Cardiac fibroblast (primary cell): ENCODE measurements at places on chromosomes 2 and 18.

DNA sequence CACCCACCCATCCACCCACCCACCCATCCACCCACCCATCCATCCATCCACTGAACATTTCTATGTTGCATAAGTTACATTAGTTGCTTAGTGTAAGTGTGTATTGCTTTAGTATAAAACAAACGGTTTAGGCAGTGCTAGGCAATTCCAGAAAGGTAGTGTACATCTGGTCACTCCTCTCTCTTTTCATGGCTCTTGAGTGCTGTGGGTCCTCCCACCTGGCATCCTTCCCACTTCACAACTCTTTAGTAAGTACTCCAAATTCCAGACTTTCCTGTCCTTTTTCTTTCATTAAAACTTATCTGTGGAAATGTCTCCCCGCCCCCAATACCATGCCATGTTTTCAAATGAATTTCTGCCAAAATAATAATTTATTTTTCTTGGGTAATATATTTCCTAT, 122.5 kb downstream of the PLEKHM3 start:
- peak; percentile 53 for DNase-seq

- no peak for DNase-seq
These were observed 157.9 kb downstream of the LRRC30 start for GRCh38 chr18:7388741-7389140.

GRCh38 chr2:9030841-9031240, 27.4 kb upstream of the MBOAT2 start:
- DNase-seq, result peak; percentile 72

- DNase-seq, result no peak
These were observed 175.9 kb upstream of the KLHL29 start for GRCh38 chr2:23209059-23209458.

- DNase-seq, result no peak
These were observed 8.8 kb downstream of the NMUR1 start for GRCh38 chr2:231521443-231521842.

DNA sequence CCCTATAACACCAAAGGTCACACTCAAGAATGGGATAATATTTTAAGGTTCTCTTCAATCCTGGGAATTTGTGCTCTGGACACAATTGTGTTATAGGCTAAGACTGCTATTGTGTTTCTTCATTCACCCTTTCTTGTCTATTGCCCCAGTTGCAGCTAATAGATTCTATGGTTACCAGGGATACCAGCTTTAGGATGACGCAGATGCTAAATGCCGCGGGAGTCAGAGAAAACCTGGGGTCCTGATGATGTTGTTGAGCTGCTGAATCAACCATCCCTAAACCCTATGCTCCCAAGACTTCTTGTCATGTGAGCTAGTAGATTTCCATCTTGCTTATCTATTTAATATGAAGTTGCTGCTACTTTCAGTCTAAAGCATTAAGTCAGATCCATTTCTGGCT, 5.4 kb downstream of the CRYGD start:
- DNase-seq, result no peak

DNA sequence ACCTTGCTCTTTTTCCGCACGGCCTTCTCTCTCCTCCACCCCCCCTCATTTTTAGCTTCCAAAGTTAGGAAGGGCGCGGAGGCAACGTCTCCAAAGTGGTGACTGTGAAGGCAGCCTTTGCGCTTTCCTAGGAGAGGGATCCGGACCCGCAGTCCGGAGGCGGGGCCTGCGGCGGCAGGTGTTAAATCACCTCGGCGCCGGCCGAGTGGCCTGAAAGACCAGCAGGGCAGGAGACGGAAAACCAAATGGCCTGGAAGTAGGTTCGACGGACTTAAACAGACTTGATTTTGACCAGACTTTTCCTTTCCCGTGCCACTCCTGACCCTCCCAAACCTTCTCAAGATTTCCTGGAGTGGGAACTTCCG, 615 bp downstream of the GORASP2 start:
- DNase-seq, result peak; percentile 28

DNA sequence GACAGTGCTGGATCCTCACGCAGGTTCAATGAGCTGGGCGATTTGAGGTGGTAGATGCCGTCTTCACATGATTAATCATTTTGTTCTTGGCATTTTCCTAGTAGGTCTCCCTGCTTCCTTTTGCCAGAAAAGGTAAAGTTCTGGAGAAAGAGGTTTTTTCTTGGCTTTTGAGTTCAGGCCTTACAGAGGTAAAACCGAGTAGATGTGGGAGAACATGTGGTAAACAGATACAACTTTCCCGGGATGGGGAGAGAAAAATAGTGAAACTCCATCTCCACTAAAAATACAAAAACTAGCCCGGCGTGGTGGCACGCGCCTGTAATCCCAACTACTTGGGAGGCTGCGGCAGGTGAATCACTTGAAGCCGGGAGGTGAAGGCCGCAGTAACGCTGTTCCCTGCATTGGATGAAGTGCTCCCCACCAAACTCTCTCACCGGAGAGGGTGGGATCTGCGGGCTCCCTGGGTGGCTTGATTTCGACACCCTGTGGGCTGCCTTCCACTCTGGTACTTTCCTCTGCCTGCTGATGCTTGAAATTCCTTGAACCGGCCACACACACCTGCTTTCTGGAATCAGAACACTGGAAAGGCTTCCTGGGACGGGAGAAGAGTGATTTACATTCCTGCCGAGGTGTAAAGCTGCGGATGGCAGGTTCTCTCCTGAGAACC, 88.8 kb downstream of the ACTR3 start:
- no peak for DNase-seq

DNA sequence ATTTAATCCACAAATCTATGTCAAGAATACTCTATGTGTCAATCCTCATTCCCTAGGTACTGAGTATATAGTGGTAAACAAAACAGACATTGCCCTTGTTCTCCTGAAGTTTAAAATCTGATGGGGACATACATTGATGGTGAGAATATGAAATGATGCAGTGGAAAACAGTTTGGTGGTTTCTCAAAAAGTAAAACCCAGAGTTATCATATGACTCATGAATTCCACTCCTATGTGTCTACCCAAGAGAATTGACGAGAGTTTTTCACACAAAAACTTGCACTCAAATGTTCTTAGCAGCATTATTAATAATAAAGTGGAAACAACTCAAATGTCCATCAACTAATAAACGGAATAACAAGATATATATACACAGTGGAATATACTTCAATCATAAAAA, 586.7 kb downstream of the CCDC85A start:
- peak; percentile 27 for DNase-seq

- DNase-seq, result peak; percentile 22
These were observed 155.6 kb downstream of the TTC27 start for GRCh38 chr2:32783469-32783868.

GRCh38 chr2:173843526-173843925, 121.6 kb downstream of the SP3 start:
- no peak for DNase-seq

- peak; percentile 57 for DNase-seq
These were observed 43.7 kb downstream of the SMC6 start for GRCh38 chr2:17709897-17710296.

DNA sequence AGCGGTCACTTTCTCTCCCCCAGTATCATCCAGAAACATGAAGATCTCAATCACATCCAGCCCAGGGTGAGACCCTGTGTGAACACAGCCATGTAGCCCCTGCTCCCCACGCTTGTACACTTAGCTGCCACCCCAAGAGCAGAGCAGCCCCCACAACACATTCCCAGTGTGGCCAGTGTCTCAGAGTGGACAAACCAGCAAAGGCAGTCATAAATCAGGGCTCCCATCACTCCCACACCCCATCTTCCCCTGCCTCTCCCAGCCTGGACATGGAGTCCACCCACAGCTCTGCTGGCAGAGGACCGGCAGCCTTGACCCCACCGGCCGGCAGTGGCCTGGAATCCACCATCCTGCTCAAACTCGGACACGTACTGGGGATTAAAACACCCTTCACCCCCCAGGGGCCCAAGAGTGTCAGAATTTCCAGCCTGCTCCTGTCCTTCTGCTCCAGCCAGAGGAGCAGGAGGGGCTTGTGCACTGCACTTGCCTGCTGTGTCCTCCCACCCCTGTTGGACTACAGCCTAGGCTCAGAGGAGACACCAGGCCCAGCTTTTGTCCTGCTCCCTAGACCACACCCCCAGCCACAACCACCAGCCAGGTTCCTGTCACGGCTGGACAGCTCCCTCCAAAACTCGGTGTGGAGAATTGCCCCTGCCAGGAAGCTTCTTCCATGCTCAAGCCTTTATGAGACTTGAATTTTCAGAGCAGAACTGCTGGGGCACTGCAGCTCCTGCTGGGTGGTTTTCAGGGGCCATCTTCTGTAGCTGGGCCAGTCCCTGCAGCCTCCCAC, 206.1 kb downstream of the SMAD2 start:
- DNase-seq, result no peak

GRCh38 chr2:224946895-224947294, 95.4 kb downstream of the DOCK10 start:
- DNase-seq, result peak; percentile 93

DNA sequence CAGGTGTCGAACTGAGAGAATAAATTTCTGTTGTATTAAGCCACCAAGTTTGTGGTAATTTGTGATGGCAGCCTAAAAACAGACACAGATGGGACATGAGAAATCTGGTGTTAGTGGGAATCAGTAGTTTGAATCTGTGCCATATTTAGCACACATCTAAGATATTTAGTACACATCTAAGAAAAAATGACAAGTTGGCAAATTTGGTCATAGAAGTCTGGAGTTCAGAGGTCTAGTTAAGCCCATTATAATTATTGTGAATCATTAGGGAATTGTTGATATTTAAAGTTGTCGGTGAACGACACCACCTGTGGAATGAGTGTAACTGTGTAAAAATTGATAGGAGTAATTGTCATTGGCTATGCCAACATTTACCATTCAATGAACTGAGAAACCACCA, 1138.8 kb upstream of the TMEFF2 start:
- no peak for DNase-seq

DNA sequence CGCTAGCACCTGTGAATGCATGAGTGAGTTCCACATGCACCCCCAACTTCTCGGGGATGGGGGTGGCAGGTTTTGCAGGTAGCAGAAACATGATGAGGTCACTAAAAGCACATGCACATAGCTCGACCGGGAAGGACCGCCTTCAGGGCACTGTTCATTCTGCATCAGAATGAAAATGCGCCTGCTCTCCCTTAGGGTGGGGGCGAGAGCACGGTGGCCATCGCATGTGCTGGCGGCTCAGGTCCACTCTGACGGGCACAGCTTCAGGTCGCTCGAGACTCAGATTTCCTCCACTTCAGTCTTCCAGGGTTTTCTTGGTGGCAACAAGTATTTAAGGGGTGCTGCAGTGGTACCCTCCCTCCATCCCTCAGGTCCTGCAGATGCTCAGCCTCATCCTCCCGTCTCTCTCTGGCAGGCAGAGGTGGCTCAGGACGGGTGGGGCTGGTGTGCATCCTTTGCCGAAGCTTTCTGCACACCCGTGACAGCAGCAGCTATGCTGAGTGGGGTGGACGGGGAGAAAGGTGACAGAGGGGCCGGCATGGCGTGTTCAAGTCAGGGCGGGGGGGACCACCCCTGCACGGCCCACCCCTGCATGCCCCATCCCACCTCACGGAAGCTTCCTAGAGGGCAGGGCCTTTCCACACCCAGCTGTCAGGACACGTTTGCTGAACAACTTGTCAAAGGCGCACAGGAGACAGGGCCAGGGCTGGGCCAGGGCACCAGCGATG, 14.8 kb downstream of the KCNIP3 start:
- DNase-seq, result no peak

GRCh38 chr18:67310826-67311225, 205.7 kb downstream of the DSEL start:
- DNase-seq, result peak; percentile 93

GRCh38 chr2:50624506-50624905, 407.4 kb downstream of the NRXN1 start:
- no peak for DNase-seq

DNA sequence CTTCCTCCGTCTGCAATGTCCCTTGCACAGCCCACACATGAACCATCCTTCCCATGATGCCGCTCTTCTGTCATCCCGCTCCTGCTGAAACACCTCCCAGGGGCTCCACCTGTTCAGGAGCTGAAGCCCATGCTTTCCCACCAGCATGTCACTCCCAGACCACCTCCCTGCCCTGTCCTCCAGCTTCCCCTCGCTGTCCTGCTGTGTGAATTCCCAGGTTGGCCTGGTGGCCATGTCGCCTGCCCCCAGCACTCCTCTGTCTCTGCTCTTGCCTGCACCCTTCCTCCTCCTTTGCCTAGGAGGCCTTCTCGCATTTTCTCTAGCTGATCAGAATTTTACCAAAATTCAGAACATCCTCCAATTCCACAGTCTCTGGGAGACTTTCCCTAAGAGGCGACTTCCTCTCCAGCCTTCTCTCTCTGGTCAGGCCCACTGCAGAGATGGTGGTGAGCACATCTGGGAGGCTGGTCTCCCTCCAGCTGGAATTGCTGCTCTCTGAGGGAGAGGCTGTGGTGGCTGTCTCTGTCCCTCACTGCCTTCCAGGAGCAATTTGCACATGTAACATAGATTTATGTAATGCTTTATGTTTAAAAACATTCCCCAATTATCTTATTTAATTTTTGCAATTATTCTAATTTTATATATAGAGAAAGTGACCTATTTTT, 8.9 kb upstream of the IL1RL2 start:
- DNase-seq, result no peak

- DNase-seq, result no peak
These were observed 443.0 kb upstream of the RGPD4 start for GRCh38 chr2:107383691-107384090.

DNA sequence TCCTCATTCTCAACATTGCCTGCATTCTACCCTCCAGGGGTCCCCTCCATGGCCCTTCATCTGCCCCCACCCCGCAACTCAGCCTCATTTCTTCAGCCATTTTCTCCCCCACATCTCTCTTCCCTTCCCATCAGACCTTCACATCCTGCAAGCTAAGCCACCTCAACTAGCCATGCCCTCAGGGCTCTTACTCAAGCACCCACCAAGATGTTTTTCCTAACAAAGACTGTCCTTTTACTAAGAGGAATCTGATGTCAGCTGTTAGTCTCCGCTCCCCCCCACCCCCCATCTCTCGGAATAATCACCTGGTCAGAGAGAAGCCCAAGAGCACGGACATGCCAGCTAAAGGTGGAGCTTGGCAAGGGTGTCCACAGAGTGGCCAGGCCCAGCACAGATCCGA, 4.7 kb upstream of the CAPN10 start:
- DNase-seq, result no peak

DNA sequence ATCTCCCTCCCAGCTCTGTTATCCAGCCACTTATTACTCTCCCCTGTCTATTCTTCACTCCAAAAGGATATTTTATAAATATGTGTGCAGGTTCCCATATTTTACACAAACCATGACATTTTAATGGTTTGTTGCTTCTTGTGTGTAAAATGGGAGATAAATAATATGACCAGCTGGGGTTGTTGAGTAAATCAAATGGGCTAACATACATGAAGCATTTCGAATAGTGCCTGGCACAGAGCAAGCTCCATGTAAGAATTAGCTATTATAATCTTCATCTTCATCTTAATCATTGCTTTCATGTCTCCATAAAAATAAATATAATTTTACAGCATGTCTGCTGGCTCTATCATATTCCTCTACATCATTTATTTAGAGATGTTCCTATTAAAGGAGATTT, 283.1 kb downstream of the RAD51AP2 start:
- DNase-seq, result no peak

DNA sequence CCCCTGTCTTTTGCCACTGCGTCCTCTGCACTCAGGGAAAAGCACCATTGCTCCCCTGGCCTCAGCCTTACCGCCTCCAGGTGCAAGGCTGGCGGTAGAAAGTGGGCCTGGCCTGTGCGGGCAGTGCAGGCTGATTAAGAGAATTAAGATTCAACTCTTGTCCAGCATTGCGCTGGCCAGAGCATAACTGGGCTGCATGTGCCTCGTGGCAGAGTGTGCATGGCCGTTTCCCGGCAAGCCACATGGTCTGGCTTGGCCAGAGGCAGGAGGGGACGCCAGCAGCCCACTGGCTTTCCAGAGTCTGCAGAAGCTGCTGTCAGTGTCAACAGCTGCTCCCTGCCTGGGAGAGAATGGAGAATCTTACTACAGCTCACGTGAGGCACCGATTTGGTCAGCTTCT, 12.3 kb downstream of the NTSR2 start:
- DNase-seq, result no peak
